ENCODE measurements at places on chromosomes 5 and 9.
A peak's percentile ranks its signal among the peaks of the same experiment; 100 is the strongest.

DNA sequence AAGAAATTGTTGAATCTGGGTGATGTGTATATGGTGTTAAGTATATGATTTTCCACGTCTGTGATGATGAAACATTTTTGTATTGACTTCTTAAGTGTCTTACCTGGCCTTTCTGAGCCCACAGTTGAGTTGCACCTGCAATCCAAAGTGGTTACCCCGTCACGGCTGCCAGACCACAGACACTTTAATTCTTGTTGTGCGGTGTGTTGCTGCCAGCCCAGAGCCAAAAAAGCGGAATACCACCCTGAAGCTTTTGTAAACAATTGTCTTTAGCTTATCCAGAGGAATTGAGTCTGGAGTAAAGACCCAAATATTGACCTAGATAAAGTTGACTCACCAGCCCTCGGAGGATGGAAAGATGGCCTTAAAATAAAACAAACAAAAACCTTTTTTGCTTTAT lies 35.1 kb downstream of the MTAP start:
- DNase-seq: no peak

- no peak for DNase-seq
These were observed 39.4 kb downstream of the UBE2QL1 start for GRCh38 chr5:6488021-6488420.

- DNase-seq: no peak
These were observed 6.2 kb downstream of the POLR1E start for GRCh38 chr9:37491939-37492338.

GRCh38 chr5:522899-523440 lies 1.3 kb downstream of the SLC9A3 start:
- no peak for DNase-seq

DNA sequence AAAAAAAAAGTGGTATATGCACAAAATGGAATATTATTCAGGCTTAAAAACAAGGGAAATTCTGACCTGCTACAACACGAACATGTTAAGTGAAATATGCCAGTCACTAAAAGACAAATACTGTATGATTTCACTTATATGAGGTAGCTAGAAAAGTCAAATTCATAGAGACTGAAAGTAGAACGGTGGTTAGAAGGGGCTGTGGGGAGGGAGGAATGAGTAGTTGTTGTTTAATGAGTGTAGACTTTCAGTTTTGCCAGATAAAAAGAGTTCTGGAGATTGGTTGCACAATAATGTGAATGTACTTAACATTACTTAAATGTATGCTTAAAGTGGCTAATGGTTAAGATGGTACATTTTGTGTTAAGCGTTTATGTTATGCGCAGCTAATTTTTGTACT lies 79.5 kb upstream of the IL12B start:
- DNase-seq: peak; percentile 22

DNA sequence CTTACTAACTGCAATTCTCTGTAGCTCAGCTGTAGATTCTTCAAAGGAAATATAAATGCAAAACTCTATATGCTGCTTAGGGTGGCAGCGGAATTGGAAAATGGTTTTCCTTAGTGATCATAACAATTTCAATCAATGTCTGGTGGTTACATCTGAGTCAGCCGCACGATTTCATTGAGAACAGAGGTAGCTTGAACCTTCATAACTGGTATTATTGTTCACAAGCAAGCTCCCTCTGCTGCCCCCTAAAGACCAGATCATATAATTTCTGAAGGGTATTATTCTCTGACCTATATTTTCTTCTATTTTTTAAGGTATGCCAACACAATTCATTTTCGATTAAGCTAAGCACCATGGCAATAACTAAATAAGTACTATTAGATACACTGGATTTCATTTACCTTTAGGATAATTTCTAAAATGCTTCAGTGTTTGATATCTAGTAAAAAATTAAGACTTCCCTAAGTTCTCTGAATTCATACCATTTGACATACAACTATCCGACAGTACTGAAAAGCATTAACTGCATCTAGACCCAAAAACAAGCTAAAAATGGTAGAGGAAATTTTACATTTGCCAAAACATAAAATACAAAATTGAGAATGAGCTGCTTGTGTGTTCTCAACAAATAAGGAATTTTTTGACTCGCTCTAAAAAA lies 181.1 kb upstream of the SPEF2 start:
- peak; percentile 46 for DNase-seq

DNA sequence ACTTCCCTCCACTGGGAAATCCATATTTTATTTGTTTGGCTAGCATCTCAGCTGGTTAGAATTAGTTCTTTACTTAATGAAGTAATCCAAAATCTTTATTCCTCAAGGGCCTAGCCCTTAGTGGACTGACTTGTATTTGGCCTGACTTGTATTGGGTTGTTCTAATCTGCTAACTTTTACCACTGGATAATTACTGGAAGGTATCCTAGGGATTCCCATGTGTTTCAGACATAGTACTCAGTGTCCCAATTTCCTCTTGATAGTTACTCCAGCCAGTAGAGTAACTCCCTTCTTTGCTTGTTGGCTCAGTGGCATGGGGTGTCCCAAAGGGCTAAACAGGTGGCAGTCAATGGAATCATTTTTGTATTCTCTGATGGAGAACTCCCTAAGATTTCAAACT lies 156.0 kb downstream of the DCP2 start:
- DNase-seq: no peak

GRCh38 chr9:99135456-99135855 lies 30.5 kb downstream of the TGFBR1 start:
- no peak for DNase-seq

GRCh38 chr5:132773601-132774355 lies 3.3 kb downstream of the SEPTIN8 start:
- no peak for DNase-seq

- no peak for DNase-seq
These were observed 561.4 kb downstream of the CAAP1 start for GRCh38 chr9:26331223-26331622.

DNA sequence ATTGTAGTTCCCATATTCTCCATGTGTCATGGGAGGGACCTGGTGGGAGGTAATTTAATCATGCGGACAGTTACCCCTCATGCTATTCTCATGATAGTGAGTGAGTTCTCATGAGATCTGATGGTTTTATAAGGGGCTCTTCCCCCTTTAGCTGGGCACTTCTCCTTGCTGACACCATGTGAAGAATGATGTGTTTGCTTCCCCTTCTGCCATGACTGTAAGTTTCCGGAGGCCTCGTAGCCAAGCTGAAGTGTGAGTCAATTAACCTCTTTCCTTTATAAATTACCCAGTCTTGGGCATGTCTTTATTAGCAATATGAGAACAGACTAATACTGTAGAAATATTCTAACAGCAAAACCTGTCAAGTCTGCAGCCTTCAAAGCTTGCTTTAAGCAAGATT lies 293.2 kb downstream of the CTNND2 start:
- DNase-seq: no peak

DNA sequence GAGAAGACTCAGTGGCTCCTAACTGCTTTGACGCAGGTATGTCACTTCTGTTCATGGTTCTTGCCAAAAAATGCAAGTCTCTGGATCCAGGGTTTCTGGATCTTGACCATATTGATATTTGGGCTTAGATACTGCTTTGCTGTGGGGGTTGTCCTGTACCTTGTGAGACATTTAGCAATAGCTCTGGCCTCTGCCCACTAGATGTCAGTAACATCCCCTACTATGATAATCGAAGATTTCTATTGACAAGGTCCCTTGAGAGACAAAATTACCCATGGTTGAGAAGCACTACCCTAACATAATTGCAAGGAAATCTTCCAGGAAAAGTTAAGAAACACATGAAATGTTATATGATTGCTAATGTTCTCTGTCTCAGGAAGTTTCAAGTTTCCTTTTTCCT lies 285.4 kb downstream of the TMEM232 start:
- DNase-seq: peak; percentile 64

GRCh38 chr9:34403554-34404380 lies 27.1 kb upstream of the MYORG start:
- DNase-seq: peak; percentile 30

GRCh38 chr5:132714456-132715307 lies 22.7 kb downstream of the KIF3A start:
- DNase-seq: peak; percentile 27

- no peak for DNase-seq
These were observed 19.9 kb downstream of the ZBTB34 start for GRCh38 chr9:126880226-126880946.

Data from MM.1S (cell line).